ENCODE measurements at places on chromosomes 3 and 15.

DNA sequence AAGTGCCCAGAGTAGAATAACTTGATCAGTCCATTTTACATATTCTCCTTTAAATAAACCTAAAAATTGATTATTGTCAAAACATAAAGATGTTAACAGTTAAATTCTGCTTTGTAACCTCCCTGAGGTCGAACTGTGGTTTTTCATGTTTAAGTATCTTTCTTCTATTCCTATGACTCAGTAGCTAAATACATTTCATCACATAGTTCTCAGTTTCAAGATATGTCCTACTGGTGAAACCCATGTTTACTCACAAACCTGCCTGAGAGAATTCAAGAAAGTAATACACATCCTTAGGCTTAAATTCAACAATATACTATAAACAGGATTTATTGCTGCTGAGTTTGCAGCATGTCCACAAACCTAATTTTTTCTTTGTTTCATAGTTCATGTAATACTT lies 692.9 kb downstream of the ZPLD1 start:
- DNase-seq = no peak

DNA sequence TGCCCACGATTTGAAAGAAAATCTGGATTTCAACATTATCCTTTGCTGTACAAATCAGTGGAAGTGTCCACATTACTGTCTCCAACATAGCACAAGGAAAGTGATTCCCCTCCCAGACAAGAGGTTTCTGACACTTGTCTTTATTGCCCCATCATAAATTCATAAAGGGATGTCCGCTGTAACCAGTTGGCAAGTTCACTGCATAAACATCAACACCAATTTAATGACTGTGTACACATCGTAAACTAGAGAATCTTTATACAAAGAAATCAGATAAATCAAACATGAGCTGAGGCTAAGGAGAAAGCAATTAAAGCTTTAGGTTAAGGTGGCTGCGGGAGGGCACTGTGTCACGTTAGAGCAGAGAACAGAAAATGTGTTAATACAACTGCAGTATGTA lies 129.8 kb downstream of the MEIS2 start:
- peak; percentile 60 for DNase-seq

- DNase-seq = no peak
Measured at GRCh38 chr15:36877796-36878683, 222.3 kb downstream of the MEIS2 start.

DNA sequence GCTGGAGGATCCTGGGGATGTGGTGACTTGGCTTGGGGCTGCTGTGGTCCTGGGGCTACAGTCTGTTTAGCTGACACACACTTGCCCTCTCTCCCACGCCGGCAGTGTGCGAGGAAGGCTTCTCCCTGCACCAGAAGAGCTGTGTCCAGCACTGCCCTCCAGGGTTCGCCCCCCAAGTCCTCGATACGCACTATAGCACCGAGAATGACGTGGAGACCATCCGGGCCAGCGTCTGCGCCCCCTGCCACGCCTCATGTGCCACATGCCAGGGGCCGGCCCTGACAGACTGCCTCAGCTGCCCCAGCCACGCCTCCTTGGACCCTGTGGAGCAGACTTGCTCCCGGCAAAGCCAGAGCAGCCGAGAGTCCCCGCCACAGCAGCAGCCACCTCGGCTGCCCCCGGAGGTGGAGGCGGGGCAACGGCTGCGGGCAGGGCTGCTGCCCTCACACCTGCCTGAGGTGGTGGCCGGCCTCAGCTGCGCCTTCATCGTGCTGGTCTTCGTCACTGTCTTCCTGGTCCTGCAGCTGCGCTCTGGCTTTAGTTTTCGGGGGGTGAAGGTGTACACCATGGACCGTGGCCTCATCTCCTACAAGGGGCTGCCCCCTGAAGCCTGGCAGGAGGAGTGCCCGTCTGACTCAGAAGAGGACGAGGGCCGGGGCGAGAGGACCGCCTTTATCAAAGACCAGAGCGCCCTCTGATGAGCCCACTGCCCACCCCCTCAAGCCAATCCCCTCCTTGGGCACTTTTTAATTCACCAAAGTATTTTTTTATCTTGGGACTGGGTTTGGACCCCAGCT lies 2.9 kb upstream of the FES start:
- DNase-seq = peak; percentile 17

DNA sequence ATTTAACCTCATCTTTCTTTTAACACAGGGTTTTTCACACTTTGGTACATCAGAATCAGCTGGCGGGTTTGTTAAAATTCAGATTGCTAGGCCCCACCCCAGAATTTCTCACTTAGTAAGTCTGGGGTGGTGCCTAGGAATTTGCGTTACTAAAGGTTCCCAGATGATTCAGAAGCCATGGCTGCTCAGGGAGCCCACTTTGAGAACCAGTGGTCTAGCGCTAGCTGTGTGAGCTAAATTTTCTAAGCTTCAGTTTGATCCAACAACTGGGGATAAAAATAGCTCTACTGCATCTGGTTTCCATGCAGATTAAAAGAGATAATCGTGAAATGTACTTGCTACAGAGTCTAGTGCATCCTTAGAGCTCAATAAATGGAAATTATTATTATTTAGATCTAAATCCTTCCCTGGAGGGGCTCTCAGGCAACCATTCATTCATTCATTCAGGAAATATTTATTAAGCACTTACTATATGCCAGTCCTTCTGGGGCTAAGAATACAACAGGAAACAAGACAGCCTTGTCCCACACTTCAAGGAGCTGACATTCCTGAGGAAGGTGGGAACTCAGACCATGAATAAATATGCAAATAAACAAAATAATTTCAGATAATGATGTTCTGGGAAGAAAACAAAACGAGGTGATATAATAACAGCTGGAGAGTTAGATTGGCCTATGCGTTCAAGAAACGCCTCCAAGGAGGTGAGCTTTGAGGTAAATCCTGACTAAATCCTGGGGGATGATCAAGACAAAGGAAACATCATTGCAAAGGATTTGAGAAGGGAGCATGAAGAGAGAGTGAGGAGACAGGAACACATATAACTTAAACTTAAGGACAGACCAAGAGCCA lies 3.9 kb upstream of the CIDEC start:
- DNase-seq = no peak

DNA sequence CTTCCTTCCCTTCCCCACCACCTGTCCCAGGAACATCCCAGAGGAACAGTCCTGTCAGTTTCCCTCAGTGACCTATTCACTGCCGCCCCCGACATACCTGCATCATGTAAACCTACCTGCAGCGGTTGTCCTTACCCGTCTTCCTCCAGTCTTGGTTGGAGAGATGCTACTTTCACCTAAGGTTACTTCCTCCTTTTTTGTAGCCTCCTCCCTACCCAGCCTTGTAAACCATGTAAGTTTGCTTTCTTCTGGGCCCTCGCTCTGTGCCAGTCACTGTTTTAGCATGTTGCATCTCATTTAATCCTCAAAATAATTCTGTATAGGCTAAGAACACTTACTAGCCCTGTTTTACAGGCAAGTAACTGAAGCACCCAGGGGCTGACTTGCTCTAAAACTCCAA lies 58.3 kb downstream of the GPR171 start:
- no peak for DNase-seq

DNA sequence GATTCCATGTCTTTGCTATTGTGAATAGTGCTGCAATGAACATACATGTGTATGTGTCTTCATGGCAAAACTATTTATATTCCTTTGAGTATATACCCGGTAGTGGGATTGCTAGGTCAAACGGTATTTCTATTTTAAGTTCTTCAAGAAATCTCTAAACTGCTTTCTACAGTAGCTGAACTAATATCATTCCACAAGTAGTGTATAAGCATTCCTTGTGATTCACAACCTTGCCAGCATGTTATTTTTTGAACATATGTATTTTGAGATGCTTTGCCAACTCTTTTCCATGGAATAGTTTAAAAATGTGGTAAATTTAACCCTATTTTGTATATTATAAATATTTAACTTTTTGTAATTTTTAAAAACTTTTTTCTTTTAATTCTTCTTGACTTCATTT lies 592.7 kb upstream of the NAALADL2 start:
- no peak for DNase-seq

GRCh38 chr3:55668359-55668758 lies 181.3 kb upstream of the WNT5A start:
- no peak for DNase-seq

- no peak for DNase-seq
Measured at GRCh38 chr3:195877767-195878423, 30.5 kb downstream of the TNK2 start.

GRCh38 chr3:12608376-12608775 lies 51.5 kb downstream of the MKRN2 start:
- no peak for DNase-seq

DNA sequence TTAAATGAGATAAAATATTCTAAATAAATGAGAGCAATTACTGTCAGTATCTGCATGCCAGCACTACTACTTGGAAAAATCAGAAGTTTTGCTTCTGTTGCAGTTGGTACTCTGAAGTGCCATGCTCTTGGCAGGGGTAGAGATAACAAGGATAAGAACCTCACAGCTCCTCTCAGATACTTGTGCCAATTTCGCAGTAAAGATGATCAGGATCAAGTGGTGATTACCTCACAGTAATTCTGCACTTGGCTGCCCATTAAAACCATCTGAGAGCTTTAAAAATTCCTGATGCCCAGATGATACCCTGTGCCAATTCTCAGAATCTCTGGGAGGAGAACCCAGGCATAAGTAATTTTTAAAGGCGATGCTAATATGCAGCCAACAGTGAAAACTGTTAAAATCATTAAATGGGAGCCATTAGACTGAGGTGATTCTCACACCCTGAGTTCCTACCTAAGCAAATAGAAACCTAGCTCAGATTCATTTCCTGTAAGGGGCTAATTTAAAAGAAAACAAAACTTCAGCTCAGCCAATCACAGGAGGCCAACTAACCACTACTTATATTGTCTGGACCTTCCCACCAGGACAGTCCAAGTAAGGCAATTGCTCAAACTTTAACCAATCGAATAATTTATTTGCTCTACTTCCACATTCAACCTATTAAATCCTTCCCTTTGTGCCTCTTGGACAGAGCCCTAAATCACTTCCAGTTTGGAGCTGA lies 171.2 kb downstream of the KCNMB2 start:
- DNase-seq = no peak

DNA sequence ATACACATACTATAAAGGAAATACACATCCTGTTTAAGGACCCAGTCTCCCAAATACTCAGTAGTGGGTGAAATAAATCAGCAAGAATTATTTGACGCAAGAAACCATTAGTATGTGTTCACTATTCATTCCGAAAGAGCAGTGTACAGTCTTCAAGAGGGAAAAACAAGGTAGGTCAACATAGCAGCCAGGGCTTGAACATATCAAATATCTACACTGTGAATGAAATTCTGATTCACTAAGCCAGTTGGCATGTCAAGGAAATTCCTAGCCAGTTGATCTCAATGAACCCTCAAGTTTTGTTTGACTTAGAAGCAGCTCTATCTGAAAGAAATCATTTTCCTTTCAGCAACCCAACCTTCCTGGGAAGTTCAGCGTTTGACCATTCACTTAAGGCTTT lies 99.0 kb downstream of the CNTN3 start:
- no peak for DNase-seq

DNA sequence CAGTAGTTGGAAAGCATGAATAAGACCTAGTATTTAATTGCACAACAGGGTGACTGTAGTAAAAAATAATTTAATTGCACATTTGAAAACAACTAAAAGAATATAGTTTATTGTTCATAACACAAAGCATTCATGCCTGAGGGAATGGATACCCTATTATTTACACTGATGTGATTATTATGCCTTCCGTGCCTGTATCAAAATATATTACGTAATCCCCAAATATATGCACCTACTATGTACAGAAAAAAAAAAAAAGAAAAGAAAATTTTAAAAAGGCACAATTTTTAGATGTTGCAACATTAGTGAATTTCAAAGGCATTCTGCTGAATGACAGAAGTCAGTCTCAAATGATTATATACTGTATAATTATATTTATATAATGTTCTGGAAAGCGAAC lies 647.2 kb upstream of the BCHE start:
- no peak for DNase-seq

GRCh38 chr3:64691051-64691450 lies 3.3 kb upstream of the ADAMTS9 start:
- no peak for DNase-seq

DNA sequence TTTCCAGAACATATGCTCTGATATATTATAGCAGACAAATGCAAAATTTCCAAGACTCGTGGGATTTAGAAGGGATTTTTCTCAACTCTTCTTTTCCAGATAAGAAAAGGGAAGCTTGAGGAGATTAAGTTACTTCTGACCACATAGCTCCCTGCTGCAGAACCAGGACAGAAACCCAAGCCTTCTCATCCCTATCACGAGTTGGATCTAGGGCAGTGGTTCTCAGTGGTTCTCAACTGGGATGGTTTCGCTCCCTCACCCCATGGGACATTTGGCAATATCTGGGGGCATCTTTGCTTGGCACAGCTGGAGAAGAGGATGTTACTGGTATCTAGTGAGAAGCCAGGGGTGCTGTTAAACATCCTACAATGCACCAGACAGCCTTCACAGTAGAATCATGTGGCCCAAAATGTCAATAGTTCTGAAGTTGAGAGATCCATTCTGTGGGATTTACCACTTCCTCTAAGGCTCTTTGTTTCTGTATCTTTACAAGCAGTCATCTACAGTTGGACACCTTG lies 64.2 kb downstream of the LIPC start:
- DNase-seq = no peak

GRCh38 chr3:145906755-145907154 lies 254.2 kb downstream of the PLOD2 start:
- no peak for DNase-seq

GRCh38 chr3:132183811-132184210 lies 133.4 kb upstream of the ACP3 start:
- no peak for DNase-seq

DNA sequence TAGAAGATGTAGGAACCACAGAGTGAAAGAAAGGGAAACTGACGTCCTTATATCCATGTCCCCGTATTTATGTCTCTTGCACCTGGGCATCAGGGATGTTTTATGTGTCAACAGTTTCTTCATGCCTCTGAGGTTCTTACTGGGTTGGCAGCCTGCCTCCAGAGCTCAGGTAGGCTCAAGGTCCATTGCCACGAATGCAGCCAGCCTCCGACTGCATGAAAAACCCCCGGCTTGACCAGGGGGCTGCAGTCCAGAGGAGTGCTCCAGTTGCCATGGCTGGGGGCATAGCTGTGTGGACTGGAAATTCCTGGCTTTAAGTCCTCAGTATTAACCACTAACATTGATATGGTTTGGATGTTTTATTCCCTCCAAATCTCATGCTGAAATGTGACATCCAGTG lies 2.8 kb upstream of the CSPG5 start:
- DNase-seq = no peak

Measured in NCI-H526 treated with DMSO at 0.1 percent for 48 hours (cell line).